T-helper 2 cell treated with Interferon-gamma antibody and Interleukin-4, amounts not matched to agents 5 μg/mL and 100 μg/mL, for 36 hours (primary cell): ENCODE measurements at places on chromosomes 1 and 21.
A peak's percentile ranks its signal among the peaks of the same experiment; 100 is the strongest.

DNA sequence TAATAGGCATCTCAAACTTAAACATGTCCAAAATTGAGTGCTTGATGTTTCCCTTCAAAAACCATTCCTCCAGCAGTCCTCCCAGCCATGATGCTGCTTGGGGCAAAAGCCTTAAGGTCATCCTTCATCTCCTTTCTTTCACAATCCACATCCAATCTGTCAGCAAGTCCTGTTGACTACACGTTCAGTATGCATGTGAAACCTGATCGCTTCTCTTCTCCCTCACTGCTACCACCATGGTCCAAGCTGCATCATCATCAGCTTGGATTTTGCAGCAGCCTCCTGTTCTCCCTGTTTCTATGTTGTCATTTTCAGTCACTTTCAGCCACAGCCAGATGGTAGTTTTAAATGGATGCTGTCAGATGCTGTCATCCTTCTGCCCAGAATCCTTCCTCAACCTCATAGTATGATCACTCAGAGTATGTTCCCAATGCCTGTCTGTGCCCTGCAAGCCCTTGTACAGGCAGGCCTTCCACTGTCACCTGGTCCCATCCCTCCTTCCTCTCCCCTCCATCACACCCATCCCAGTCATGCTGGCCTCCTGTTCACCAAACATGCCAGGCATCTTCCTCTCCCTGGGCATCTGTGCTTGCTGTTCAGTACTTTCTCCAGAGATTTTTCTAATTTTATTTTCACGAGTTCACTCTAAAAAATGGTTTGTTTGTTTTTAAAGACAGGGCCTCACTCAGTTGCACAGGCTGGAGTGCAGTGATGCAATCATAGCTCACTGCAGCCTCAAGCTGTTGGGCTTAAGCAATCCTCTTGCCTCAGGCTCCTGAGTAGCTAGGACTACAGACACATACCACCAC, 66.0 kb downstream of the SYDE2 start:
- H3K4me1 ChIP-seq = no peaks in the 10 kb centered on the region
- DNase-seq = no peak
- H3K36me3 ChIP-seq = no peaks in the 10 kb centered on the region

- peaks cover 14% of the 10 kb centered on the region for H3K27me3 ChIP-seq
- no peak for DNase-seq
- H3K4me1 ChIP-seq = no peaks in the 10 kb centered on the region
- H3K27ac ChIP-seq = no peak overlapping the region
Observed at GRCh38 chr1:46400421-46400820, 6.3 kb downstream of the FAAH start.

DNA sequence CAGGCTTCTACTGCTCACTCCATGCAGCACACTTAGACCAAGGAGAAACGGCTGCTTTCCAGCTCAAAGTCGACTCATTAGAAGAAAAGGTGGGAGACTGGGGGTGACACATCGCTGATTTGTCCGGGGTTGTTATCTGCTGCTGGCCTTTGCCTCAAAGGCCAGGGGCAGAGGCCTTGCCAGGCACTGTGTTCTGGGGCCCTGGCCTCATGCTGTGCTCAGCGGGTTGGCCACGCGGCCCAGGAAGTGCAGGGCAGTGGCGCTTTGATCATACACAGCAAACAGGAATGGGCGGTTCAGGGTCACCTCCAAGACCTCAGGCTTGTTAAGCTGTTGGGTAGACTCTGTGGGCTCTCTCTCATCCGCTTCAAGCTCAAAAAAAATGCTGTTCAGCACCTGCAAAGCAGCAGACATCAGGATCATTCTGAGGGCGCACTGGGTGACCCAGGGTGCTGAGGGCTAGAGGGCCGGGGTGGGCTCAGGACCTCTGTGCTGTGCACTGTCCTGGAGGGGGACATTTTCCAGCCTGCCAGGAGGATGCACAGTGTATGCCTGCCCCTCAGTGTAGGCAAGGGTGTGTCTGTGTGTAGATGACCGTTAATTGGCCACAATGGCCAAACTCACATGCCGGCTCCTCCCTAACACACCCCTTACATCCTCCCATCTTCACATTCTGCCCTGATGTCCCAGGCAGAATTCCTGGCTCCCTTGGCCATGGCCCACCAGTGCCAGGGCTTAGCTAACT, 10.8 kb downstream of the AGT start:
- no peak overlapping the region for H3K27ac ChIP-seq
- DNase-seq = no peak
- H3K4me3 ChIP-seq = no peak overlapping the region
- no peaks in the 10 kb centered on the region for H3K36me3 ChIP-seq

DNA sequence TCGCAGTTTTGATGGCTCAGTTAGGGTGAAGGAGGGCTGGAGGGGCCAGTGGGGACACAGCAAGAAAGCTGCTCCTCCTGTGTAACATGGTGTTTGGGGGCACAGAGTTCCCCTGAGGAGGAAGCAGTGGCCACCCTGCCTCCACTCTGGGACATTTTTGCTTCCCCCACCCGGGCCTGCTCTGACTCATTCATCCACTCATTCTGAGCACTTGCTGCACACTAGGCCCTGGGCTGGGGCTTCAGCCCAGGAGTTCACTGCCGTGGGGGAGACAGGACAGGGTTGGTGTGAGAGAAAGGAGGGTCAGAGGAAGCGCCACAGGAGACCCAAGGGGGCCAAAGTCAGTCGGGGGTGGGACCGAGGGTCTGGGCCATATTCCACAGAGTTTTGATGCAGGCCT, 41.4 kb upstream of the ACOT11 start:
- no peaks in the 10 kb centered on the region for H3K4me1 ChIP-seq
- peaks cover 12% of the 10 kb centered on the region for H3K27me3 ChIP-seq
- H3K27ac ChIP-seq = no peak overlapping the region
- DNase-seq = no peak
- no peak overlapping the region for H3K4me3 ChIP-seq
- no peaks in the 10 kb centered on the region for H3K36me3 ChIP-seq

DNA sequence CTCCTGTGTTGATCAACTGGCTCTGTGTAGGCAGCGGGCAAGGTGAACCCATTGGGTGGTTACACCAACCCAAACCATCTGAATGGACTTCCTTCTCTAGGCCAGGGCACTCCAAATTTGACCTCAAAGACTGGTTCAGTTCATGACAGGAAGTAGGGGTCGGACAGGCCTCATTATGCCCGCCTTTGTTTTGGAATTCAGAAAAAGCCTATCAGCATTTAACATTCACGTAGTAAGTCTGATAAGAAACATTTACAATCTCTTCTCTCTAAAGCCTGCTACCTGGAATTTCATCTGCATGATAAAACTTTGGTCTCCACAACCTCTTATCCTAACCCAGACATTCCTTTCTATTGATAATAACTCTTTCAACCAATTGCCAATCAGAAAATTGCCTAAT, 97.1 kb upstream of the ETV3 start:
- no peak for DNase-seq
- H3K36me3 ChIP-seq = no peaks in the 10 kb centered on the region
- H3K4me3 ChIP-seq = no peak overlapping the region
- H3K27ac ChIP-seq = no peak overlapping the region
- H3K4me1 ChIP-seq = peaks cover 3% of the 10 kb centered on the region

- H3K4me1 ChIP-seq = peaks cover 43% of the 10 kb centered on the region
- no peak for DNase-seq
- peak overlapping the region; percentile 89 for H3K27ac ChIP-seq
- no peaks in the 10 kb centered on the region for H3K27me3 ChIP-seq
- peaks cover 36% of the 10 kb centered on the region for H3K36me3 ChIP-seq
- H3K4me3 ChIP-seq = peak overlapping the region; percentile 59
Observed at GRCh38 chr1:40404670-40405462, 31.3 kb downstream of the SMAP2 start.

DNA sequence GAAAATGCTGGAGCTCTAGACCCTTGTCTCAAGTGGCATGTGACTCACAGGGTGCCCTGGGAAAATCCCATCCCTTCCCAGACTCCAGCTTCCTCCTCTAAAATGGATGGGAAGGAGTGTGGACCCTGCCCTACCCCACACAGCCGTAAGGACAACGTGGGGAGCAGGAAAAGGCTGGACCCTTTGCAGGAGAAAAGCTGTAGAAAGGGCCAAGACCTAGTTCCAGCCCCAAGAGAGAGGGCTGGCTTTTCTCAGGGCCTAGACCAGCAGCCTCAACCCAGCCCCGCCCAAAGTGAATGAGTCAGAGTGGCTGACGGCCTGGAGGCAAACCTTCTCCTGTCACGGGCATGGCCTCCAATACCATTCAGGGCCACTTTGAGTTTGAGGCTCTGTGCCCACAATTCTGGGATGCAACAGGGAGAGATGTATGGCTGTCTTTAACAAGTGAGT, 1.1 kb downstream of the LAMB3 start:
- peak overlapping the region; percentile 83 for H3K27ac ChIP-seq
- no peaks in the 10 kb centered on the region for H3K36me3 ChIP-seq
- H3K4me1 ChIP-seq = peaks cover 19% of the 10 kb centered on the region
- no peaks in the 10 kb centered on the region for H3K27me3 ChIP-seq

DNA sequence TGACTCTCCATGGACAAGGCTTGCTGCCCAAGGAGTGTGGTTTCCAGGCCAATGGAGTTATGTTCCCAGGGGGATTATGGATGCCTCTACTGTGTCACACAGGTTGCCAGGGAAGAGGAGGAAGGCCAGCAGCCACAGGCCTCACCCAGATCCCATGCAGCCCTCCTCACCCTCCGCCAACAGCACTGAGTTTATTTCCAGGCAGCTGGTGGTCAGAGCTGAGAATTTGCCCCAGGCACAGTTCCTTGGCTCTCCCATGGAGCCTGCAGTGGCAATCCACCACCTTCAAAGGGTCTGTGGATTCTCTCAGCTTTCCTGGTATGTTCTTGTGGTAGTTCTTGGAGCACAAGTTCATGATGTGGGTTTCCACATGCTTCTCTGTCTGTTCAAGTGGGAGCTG, 79.2 kb downstream of the NTNG1 start:
- H3K27me3 ChIP-seq = no peaks in the 10 kb centered on the region
- H3K4me3 ChIP-seq = no peak overlapping the region
- no peaks in the 10 kb centered on the region for H3K4me1 ChIP-seq
- H3K36me3 ChIP-seq = no peaks in the 10 kb centered on the region

DNA sequence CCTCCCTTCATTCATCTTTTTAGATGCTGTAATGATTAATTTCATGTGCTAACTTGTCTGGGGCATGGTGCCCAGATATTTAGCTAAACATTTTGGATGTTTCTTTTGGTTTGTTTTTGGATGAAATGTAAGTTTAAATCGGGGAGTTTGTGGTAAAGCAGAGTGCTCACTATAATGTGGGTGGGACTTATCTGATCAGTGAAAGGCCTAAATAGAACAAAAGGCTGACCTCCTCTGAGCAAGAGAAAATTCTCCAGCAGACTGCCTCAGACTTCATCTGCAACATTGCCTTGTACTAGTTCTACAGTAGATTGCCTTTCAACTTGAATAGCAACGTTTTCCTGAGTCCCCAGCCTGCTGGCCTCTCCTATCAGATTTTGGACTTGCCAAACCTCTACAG, 183.6 kb downstream of the S1PR1 start:
- no peaks in the 10 kb centered on the region for H3K4me1 ChIP-seq
- no peak overlapping the region for H3K27ac ChIP-seq
- no peaks in the 10 kb centered on the region for H3K36me3 ChIP-seq
- DNase-seq = no peak
- H3K27me3 ChIP-seq = peaks cover 17% of the 10 kb centered on the region

DNA sequence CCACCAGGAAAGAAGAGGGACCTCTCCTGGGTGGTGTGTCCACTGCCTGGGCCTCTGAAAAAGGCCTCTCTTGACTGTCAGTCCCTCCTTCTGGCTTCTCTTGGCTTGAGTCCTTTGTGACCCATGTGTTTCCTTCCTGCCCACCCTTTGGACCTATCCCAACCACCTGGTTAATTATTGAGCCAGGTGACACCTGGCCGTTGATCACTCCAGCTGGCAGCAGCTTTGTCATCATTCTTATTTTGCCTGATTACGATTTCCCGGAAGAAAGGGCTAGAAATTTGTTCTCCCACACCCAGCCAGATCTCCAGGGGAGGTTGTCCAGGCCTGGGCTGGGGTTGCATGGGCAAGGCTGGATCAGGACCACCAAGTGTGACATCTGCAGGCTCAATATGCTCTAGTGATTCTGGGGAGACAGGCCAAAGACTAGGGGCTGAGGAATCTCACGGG, 24.8 kb downstream of the CSF1 start:
- no peak overlapping the region for H3K4me3 ChIP-seq
- H3K4me1 ChIP-seq = peaks cover 5% of the 10 kb centered on the region
- H3K27me3 ChIP-seq = no peaks in the 10 kb centered on the region
- no peak overlapping the region for H3K27ac ChIP-seq

GRCh38 chr21:36471254-36471723, 8.6 kb downstream of the CLDN14 start:
- no peak overlapping the region for H3K4me3 ChIP-seq
- peak; percentile 38 for DNase-seq
- peaks cover 2% of the 10 kb centered on the region for H3K27me3 ChIP-seq
- no peak overlapping the region for H3K27ac ChIP-seq
- H3K36me3 ChIP-seq = no peaks in the 10 kb centered on the region
- peaks cover 5% of the 10 kb centered on the region for H3K4me1 ChIP-seq

GRCh38 chr1:34726861-34727260, 28.0 kb upstream of the GJB5 start:
- DNase-seq = no peak
- H3K27ac ChIP-seq = no peak overlapping the region
- H3K27me3 ChIP-seq = peaks cover 5% of the 10 kb centered on the region
- no peak overlapping the region for H3K4me3 ChIP-seq

DNA sequence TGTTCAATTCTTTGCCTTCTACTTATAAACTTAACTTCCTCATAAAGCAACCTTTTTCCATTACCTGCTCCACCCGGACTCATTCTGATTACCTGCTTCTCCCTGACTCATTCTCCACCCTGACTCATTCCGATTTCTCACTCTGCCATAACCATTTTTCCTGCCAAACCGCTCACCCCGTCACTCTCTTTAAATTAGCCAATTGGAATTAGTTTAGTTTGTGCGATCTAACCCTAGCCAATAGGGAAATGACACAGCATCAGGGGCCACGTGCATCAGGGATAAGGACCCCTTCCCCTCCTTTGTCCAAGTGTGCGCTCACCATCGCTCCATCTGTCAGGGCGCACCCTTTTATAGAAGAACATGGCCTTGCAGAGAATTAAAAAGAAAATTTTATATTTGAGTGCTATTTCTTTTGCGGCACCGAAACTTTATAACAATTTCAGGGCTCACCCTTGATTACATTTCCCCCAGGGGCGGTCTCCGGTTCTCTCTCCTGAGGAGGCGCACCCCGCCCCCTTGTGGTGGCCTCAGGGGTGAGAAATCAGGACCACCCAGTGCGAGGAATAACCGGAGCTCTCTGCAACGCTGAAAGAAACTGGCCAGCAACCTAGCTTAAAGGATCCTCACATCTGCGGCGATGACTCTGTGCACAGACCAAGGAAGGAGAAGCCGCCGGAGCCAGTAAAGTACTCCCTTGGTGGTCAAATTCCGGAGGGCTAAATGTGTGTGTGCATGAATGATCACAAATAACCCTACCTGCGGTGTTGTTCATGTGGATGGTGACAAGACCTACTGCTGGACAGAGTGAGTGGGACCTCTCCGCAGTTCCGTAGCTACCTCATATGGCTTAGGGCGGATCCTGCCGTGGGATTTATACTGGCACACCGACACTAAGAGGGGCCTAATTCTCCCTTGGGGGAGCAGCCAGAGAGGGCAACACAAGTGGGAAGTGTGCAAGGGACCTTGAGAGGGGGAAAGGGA, 30.3 kb upstream of the CBR3 start:
- H3K4me1 ChIP-seq = peaks cover 12% of the 10 kb centered on the region
- H3K27me3 ChIP-seq = peaks cover 53% of the 10 kb centered on the region
- H3K36me3 ChIP-seq = no peaks in the 10 kb centered on the region
- DNase-seq = peak; percentile 22
- peak overlapping the region; percentile 47 for H3K27ac ChIP-seq

- peak overlapping the region; percentile 87 for H3K27ac ChIP-seq
- H3K27me3 ChIP-seq = peaks cover 5% of the 10 kb centered on the region
- H3K4me1 ChIP-seq = peaks cover 87% of the 10 kb centered on the region
Observed at GRCh38 chr1:117655220-117655577, 49.4 kb downstream of the TENT5C start.

- peaks cover 1% of the 10 kb centered on the region for H3K4me1 ChIP-seq
- peaks cover 1% of the 10 kb centered on the region for H3K36me3 ChIP-seq
- DNase-seq = no peak
- H3K27ac ChIP-seq = no peak overlapping the region
- H3K27me3 ChIP-seq = no peaks in the 10 kb centered on the region
Observed at GRCh38 chr1:9760824-9761223, 62.9 kb downstream of the CLSTN1 start.
